Neural crest cell (in vitro differentiated cells): ENCODE measurements at places on chromosomes 1 and 21.

DNA sequence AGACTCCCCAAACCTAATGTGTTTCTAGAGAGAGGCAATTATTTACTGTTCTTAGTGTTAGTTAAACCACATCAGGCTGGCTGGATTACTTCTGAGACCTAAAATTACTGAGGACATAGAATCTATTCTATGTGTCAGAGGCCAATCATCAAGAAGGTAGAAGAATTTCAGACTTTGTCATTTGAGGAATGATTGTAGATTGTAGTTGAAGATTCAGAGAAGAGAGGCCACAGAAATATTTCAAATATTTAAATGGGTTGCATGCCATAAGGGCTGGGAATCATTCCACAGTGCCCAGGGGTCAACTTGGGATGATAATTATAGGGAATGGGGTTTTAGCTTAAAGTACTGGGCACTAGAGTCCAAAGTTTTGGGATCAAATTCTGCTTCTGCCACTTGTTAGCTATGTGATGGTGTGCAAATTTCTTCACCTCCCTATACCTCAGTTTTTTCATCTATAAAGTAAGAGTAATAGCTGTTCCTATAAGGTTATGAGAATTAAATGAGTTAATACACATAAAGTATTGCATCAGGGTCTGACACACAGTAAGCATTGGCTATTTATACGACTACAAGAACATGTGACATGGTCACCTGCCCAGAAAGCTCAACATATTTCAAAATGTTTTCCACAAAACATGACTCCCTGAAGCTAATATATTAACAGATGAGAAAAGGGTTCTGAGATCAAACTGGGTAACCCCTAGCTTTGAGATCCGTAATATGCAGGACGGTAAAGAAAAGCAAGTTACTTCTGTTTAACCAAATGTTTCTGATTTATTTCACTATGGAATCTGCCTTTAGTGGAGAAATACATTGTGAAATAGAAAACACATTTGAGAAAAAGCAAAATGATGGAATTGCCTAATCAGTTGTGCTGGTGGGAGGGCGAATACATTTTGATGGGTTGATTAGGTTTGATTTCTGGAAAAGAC is 69.7 kb upstream of the SPAG17 start:
- DNase-seq, result no peak

DNA sequence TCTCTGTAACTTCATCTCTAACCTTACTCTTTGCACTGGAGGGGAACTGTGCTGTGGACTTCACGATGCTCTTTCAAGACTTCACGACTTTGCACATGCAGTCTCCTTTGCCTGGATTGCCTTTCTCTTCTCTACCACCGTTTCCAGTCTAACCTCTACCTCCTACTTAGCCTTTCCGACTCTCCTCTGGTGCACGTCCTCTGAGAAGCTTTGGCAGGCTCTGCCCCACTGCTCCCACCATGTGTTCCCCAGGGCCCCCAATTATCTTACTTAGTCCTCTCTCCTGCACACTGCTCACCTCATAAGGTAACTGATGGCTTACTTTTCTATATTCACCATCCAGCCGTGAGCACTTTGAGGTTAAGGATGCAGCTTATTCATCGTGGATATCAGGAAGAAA is 101.7 kb upstream of the GJB5 start:
- no peak for DNase-seq

DNA sequence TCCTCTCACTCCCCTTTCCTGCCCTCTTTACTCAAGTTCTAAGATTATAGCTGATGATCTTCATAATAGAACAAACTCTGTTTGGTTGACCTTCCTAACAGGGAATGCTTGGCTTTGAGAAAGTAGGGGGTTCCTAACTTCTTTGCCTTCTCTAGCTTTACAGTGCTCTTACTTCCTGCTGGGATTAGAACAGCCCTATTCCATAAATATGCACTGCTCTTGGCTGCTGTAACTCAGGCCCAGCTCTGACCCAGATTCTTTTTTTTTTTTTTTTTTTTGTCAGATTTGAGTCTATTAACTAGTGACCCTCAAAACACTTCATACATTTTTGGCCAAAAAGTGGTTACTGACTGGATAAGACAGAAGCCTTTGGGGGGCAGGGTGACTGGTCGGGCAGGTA is 39.4 kb upstream of the PIGV start:
- DNase-seq, result no peak

- no peak for DNase-seq
Observed at GRCh38 chr1:48681476-48682305, 95.0 kb downstream of the BEND5 start.

DNA sequence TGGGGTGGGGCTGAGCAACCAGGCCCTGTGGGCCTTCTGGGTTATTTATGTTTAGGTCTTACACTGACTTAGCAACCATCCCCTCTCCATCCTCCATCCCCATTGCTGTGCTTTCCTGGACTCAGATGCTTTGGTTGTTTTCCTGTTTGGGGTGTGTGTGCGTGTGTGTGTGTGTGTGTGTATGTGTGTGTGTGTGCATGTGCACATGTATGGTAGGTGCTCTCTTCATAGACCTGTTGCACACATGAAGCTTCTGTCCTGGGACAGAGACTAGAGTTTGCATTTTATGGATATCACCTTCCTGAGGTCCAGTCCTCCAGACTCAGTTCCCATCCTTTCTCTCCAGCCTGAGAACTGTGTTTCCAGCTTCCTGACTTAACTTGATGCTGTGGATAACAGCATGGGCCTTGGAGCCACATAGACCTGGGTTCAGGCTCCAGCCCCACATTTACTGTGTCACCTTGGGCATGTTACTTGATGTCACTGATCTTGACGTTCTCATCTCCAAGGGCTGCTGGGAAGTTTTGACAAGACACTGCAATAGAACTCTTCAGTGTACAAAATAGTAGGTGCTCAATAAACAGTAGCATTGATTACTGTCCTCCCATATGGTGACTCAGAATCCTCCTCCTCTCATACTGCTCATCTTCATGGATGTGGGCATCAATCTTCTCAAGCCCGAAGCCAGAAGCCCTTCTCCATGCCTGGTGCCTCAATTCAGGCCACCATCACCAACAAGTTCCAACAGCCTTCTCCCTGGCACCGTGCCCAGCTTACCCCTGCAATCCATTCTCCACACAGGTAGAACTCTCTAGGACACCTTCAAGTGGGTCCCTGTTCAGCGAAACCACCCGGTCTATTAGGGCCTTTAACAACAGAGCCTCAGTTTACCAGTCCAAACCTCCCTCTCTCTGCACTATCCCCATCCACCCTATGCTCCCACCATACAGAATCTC is 181.8 kb upstream of the EDN2 start:
- DNase-seq, result no peak

GRCh38 chr1:235925016-235925415 is 58.3 kb upstream of the LYST start:
- DNase-seq, result no peak
